ENCODE measurements at places on chromosomes 2 and 18.

DNA sequence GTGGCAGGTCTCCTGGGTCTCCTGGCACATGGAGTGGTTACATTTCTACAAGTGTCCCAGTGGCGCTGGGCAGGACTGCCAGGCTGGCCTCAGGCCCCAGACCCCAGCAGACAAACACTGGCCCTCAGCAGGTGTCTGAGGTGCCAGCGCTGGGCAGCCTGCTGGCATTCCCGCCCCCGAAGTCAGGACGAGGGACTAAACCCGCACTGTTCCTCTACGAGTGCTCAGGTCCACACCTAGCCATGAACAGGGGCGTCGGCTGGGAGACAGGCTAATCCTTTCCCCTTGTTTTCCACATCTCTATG lies 12.8 kb downstream of the SNED1 start:
- no peak for DNase-seq

- DNase-seq = no peak
Observed at GRCh38 chr2:211730215-211730614, 808.4 kb downstream of the ERBB4 start.

DNA sequence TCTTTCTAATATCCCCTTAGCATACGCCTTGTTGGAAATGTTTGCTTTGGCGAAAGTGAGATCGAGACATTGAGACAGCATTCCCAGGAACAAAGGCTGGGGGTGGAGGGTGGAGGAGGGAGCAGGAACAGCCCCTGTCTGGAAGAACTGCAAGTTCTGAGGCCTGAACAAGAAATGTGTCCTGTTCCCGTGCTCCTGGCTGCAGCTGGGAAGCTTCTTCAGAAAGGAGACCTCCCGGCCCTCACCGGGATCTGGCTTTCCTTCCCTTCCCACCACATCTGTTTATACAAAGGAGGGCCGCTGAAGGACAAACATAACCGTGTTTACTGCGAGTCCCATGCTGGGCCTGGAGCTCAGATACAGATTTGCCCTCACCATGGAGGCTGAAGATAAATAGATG lies 35.9 kb downstream of the AFF3 start:
- no peak for DNase-seq

- no peak for DNase-seq
Observed at GRCh38 chr2:159715451-159715850, 3.1 kb downstream of the MARCHF7 start.

GRCh38 chr2:152385650-152386049 lies 50.7 kb downstream of the FMNL2 start:
- no peak for DNase-seq

GRCh38 chr2:58532641-58533040 lies 291.5 kb upstream of the FANCL start:
- no peak for DNase-seq

DNA sequence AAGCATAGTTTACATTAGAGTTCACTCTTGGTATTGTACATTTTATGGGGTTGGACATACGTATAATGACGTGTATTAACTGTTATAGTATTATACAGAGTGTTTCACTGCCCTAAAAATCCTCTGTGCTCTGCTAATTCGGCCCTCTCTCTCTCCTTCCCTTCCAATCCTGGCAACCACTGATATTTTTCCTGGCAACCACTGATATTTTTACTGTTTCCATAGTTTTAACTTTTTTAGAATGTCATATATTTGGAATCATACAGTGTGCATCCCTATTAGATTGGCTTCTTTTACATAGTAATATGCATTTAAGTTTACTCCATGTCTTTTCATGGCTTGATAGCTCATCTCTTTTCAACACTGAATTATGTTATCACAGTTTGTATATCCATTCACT lies 526.7 kb downstream of the RIT2 start:
- no peak for DNase-seq

DNA sequence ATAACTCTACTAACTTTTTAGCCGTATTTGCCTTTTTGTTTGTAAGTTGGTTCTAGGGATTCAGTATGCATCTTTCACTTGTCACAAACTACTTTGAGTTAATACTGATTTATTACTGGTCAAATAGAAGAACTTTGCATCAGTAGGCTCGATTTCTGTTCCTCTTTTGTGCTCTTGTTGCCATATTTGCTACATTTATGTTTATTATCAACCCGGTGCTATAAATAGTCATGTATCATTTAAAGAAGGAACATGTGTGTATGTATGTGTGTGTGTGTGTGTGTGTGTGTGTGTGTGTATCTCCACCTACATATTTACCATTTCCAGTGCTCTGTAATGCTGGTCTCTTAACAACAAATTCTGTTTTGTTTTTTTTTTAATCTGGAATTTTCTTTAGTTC lies 79.6 kb upstream of the B3GNT7 start:
- no peak for DNase-seq

DNA sequence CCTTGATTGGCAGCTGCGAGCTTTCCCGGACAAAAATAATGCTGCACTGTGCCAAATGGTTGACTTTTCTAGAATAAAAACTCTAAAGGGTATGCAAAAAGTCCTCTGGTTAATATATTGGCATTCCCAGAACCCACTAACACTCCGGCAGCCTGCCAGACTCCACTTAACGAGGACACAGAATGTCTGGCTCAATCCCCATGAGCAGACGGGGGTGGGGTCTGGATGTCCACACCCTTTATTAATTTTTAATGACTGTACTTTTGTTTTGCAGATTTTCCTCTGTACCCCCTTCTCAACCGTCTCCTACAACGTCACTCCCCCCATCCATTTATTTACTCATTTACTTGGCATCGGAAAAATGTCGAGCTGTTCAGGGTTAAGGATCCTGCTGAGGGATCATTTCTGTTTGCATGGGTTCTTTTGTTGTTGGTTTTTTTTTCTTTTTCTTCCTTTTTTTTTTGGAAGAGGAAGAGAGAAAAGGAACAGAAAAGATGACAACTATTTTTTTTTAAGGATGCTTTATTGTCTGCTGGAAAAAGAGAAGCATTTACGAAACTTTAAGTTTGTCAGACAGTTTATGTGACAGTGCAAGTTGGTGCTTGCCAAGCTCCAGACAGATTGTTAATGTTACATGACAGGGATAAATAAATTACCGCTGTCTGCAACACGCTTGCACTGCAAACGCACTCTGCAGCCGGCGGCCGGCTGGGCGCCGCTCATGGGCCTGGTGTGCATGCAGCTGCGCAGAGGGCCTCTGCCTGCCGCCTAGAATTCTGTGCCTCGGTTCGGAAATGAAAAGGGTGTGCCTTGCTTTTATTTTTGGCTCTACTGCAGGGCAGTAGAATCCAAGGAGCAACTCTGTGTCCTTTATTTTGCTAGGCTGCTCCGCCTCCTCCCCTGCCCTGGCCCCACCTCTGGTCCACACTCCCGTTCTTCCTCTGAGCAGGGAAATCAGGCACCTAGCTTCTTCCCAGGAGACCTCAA lies 3.6 kb downstream of the LDLRAD4 start:
- DNase-seq = no peak

GRCh38 chr2:10722252-10722825 lies 909 bp downstream of the ATP6V1C2 start:
- DNase-seq = no peak

DNA sequence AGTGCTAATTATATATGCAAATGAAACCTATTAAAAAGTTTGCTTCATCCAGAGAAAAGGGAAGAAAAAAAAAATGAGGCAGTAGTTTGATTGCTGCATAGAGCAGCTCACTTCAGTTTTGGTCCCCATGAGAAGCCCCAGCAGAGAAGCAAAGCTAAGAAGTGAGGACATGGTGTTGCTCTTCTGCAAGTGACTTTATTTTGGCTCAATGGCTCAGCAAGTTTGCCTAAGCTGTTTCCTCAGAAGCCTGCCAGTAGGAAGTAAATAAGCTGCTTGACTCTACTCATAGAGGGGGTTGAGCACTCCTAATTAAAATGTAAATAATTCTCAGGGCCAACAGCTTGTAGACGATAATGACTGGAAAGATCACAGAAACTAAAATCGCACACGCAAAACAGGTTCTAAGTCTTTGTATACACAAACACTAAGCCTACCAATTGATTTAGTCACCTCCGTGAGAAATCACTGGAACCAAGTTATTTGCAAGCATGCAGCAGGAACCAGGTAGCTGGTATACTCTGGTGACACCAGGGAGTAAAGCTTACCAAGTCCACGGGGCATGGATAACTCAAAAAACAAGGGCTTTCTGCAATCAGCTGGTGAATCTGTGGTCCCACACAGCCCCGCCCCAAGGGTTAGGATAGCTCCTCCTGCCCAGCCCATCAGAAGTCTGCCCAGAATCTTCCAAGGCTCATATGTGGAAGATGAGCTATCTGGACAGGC lies 39.7 kb upstream of the NABP1 start:
- no peak for DNase-seq

DNA sequence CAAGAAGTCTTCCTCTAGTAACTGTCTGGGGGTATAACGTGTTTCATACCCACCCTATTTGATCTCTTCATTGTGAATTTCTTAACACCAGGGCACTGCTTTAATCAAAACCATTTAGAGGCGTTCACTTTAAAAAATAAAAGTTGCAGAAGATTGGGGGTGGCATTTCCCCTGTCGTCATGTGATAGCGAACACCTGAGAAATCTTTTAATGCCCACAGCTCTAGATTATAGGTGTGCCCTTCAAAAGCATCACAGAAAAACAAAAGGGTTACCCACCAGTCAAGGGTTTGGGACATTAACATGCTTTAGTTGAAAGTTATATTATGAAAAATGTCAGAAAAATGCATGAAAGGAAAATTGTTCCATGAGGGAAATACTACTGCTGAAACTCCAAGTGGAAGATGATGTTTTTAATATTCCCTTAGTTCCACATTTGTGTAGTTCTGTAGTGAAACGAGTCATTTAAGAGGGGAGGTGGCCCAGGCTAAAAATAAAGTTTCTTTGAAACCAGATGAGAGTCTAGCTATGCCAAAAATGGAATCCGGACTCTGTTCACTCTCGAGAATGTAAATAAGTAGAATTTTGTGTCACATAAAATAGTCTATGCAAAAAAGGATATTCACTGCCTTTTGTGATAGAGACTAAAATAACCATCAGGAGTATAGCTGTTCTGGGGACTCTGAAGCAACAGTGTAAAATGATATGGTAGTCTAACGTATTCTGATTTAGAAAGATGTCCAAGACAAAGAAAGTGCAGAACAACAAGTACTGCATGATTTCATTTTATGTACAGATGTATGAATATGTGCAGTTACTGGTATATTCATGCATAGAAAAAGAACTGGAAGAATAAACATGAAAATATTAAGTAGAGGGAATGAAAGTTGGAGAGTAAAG lies 95.3 kb downstream of the TMEM247 start:
- DNase-seq = no peak

GRCh38 chr2:74849228-74849892 lies 15.4 kb downstream of the HK2 start:
- no peak for DNase-seq
